ENCODE measurements at places on chromosomes 1 and 21. TPM values are rescaled to one million over a fixed set of nuclear protein-coding genes. Genes with fewer than 3 reads are reported as not detected.

The CFAP45 gene
- 1.4 TPM for total RNA-seq

The TLCD4 gene
- total RNA-seq: 0.15 TPM

The CYP4A11 gene
- total RNA-seq: not detected

The SYF2 gene
- total RNA-seq: 30.6 TPM

The RORC gene
- total RNA-seq: 0.90 TPM

The CLDN14 gene
- total RNA-seq: not detected

The HES3 gene
- not detected for total RNA-seq

Data from activated CD8-positive, alpha-beta memory T cell treated with anti-CD3 and anti-CD28 coated beads for 36 hours (primary cell).